ENCODE measurements at places on chromosomes 2 and 18.

DNA sequence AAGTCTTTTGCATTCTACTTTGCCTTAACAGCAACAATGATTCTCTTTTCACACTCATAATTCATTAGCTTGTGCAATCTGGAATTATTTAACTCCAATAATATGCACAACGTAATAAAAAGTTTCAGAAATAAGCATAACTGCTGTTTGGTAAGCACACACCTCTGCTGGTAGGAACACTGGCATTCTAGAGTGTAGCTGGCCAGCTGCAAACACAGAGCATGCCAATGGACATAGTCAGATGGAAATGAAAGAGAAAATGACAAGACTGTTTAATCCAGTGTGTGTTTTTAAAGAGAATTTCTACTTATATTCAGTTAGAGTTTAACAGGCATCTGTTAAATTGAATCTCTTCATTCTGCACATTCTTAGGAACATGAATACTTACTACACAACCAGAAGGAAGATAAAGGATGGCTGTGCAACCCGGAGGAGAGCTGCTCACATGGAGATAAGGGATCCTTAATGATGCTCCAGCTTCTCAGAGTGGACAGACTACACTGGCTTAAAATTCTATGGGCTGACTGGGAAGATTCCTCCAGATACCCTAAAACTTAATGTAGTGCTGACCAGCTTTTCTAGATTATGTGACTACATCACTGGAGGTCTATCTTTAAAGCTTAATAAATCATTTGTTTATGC is 94.6 kb upstream of the CHAC2 start:
- DNase-seq = no peak

GRCh38 chr2:172215936-172216335 is 113.2 kb upstream of the DLX2 start:
- no peak for DNase-seq

DNA sequence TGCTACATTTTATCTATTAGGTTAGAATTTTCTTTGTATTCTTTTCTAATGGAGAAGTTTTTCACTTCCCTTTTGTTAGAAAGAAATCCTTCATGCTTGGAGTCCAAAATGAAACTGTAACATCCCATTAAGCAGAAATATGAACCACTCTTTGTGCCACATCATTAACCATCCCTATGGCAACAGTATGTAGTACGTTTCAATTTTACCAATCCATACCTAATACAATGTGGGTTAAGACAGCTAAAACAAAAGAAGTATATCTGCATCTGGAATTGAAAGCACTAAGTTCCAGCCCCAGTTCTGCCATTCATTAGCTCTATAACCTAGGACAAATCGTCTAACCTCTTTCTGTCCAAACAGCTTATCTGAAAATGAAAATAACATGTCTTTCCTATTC is 409.2 kb upstream of the SPHKAP start:
- DNase-seq = no peak

GRCh38 chr2:239329284-239329971 is 71.4 kb downstream of the HDAC4 start:
- DNase-seq = no peak

- no peak for DNase-seq
Measured at GRCh38 chr2:148746973-148747372, 102.4 kb downstream of the EPC2 start.

GRCh38 chr2:149725234-149725633 is 137.7 kb upstream of the MMADHC start:
- DNase-seq = no peak

DNA sequence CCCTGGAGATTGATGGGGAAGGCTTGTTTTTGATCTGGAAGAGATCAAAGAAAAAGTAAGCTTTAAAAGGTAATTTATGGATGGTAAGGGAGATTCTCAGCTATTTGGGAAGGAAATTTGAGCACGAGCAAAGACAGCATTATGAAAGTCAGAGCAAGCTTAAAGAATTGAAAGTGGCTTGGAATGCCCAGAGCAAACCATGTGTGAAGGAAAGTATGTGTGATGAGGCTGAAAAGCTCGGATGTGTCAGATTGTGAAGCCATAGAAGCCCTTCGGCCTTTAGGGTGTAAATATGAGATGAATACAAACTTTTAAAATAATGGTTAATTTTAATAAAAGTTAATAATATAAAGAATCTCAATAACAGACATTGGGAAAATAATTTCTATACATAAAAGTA is 377.4 kb upstream of the DSEL start:
- DNase-seq = no peak

Data from activated naive CD8-positive, alpha-beta T cell treated with anti-CD3 and anti-CD28 coated beads, Interleukin-2, amount 50 U/mL, for 16 hours (primary cell).